CD8-positive, alpha-beta T cell (primary cell): ENCODE measurements at places on chromosomes 3 and 15.

GRCh38 chr15:73295630-73296286 lies 73.0 kb downstream of the HCN4 start:
- no peak for DNase-seq

DNA sequence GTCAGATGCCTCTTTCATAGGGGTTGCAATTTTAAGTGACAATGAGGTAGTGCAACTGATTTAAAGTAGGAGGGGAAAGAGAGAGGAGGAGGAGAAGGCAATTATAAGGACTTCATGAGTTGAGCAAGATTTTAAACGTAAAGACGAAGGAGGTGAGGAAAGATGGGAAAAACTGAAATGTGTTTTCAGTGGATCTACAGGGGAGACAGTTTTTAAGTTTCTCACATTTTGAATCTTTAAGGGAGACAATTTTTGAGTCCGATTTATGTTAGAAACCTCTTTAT lies 68.7 kb upstream of the LIMD1 start:
- DNase-seq, result no peak

GRCh38 chr15:66293419-66294156 lies at the start of gene DIS3L:
TSS of gene DIS3L (plus strand) at chr15:66293568. CDS start at chr15:66293597, 29 bp downstream.
- DNase-seq, result peak; percentile 47

GRCh38 chr3:172219750-172220149 lies 180.4 kb downstream of the FNDC3B start:
- DNase-seq, result no peak

DNA sequence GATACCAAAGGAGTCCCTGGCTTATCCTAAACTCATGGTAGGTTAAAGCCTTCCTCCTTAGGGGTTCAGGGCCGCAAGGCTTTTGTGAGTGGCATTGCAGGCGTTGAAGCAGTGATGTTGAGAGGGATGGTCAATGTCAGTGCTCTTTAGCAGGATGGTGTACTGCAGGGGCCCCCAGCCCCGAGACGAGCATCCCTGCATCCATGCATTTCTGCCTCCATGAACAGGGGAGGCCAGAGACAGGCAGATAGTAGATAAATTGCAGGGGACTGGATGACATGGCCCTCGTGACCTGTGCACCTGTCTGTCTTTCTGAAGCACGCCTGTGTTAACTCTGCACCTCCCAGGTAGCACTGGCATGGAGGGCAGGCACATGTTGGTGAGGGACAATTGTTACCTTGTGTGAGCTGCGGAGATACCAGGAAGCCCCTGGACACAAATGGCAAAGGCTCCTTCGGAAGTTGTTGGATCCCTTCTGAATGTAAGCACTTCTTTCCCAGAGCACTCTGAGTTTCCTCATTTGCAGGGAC lies 133.5 kb downstream of the SNRPN start:
- DNase-seq, result no peak

DNA sequence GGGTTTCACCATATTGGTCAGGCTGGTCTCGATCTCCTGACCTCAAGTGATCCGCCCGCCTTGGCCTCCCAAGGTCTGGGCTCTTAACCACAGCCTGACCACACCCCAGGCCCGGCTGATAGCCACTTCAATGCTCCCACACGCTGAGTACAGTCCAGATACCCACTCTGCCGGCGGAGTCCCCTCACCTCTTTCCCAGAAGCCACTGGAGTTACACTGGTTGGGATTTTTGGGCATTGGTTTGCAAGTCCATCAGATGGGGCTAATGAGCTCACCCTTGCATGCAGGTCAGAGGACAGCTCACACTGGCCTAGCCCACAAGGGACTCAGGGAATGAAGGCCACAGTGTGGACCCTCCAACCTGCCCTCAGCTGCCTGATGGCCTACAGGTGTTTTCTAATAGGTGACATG lies 60.1 kb downstream of the IQSEC1 start:
- no peak for DNase-seq

DNA sequence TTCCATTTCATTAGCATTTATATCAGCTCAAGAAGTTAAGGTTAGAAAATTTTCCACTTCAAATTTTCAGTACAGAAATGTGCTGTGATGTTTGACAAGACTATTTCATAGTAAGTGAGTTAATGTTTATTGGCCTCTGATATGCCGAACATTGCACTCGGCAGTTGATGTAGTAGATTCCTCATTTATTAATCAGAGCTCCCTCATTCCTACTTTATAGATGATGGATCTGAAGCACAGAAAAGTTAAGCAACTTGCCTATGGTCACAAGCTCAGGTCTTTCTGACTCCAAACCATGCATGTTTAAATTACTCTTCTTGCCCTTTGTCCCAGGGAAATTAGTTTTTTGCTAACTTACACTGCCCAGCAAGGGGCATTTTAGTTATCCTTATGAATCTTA lies 92.0 kb downstream of the ATG7 start:
- DNase-seq, result no peak

- DNase-seq, result no peak
Measured at GRCh38 chr3:46472736-46473135, 8.0 kb upstream of the LTF start.

DNA sequence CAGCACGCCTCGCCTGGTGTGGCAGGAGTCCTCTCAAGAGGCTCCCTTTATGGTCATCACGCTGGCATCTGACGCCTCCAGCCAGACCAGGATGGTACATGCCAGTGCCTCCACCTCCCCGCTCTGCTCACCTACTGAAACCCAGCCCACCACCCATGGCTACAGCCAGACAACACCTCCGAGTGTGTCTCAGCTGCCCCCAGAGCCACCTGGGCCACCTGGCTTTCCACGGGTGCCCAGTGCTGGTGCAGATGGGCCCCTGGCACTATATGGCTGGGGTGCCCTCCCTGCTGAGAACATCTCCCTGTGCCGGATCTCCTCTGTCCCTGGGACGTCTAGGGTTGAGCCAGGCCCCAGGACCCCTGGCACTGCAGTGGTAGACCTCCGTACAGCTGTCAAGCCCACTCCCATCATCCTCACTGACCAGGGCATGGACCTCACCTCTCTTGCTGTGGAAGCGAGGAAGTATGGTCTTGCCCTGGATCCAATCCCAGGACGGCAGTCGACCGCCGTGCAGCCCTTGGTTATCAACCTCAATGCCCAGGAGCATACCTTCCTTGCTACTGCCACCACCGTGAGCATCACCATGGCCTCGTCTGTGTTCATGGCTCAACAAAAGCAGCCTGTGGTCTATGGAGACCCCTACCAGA lies 19.9 kb upstream of the APEH start:
- no peak for DNase-seq

GRCh38 chr15:100200287-100200880 lies 141.4 kb downstream of the ADAMTS17 start:
- peak; percentile 47 for DNase-seq

DNA sequence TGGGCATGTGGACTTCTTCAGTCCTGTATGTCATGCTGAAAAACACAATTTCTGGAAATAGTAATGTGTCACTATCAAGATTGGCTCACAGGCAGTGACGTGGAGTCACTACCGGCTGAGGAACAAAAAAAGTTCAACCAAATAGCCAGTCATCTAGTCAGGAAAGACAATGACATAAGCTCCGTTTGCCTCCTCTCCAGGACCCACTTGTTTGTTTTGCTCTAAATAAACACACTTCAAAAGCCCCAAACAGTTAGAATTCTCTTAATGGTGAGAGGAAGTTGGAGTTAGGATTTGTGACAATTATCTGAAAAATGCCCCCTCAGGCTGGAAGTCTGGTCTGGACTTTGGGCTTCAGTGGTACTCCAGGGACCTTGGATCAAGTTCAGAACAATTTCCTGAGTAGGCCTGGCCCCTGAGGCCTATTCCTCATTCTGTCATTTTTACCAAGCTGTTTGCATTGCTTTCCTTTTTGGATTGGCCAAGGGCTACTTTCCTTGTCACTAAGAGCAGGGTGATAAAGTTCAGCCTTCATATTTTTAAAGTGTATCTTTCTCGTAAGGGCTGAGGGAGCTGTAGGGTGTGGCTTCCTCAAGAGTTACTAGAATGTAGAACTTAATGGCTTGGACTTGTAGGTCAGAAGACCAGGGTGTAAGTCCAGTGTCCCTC lies 98.9 kb downstream of the EOMES start:
- no peak for DNase-seq

- no peak for DNase-seq
Measured at GRCh38 chr3:94937980-94938379, 875.1 kb downstream of the NSUN3 start.

DNA sequence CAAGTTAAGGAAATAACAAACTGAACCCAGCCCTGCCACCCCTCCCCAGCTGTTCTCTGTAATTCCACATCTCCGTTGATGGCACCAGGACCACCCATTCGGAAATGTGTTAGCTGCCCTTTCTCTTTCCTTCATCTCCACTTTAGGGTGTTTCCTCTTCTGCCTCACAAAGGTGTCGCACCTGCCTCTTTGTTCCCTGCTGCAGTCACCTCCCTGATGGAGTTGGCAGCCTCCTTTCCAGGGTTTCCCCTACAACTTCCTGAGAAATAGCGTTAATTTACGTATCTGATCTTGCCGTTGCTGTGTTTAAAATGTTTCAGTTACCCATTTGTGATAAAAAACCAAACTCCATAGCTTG lies 57.3 kb downstream of the GPR171 start:
- DNase-seq, result no peak

DNA sequence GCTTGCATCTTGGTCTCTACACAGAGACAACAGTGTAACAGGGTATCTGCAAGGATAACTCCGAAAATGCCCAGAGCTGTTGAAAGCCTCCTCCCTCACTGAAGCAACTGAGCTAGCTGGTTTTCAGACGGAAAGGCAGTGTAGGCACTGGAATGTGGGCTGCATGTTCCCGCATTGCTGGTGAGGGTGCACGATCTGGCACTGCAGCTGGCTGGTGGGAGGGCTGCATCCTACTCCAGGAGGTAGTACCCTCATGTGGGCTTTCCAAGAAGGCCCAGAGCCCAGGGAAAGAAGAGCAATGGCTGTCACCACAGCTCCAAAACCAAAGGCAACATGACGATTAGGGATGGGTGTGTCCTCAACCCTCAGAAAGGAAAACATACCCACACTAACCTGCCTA lies 28.7 kb upstream of the RPS17 start:
- no peak for DNase-seq

- DNase-seq, result no peak
Measured at GRCh38 chr3:189652042-189652441, 20.9 kb downstream of the TP63 start.

DNA sequence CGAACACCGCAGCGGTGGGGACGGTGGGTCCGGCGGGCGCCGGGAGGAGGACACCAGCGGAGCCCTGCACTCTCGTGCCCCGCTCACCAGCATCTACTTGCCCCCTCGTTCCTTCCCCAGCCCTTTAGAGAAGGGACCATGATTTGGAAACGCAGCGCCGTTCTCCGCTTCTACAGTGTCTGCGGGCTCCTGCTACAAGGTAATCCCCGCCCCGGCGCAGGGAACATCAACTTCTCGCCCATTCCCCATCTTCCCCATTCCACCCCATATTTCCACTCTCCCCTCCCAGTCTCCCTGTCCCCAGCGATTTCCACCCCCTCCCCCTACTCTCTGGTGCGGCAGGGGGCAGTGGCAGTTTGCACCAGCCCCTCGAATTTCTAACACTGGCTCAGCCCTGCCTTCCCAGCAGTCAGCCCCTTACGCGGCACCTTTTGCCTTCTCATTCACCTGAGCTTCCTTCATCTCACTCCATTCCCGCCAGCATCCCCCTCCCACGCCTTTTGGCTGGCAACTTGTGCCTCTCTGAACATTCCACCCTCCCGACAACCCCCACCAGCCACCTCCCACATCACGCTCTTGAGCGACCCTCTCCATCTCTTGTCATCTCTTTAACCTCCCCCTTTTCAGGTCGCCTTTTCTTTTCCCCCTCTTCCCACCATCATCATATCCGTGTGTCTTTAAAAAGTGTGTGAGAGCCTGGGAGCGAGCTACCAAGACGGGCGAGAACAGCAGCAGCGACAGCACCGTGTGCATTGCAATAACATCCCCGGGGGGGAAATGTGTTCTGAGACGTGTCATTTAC lies 882 bp downstream of the CADM2 start:
- no peak for DNase-seq

DNA sequence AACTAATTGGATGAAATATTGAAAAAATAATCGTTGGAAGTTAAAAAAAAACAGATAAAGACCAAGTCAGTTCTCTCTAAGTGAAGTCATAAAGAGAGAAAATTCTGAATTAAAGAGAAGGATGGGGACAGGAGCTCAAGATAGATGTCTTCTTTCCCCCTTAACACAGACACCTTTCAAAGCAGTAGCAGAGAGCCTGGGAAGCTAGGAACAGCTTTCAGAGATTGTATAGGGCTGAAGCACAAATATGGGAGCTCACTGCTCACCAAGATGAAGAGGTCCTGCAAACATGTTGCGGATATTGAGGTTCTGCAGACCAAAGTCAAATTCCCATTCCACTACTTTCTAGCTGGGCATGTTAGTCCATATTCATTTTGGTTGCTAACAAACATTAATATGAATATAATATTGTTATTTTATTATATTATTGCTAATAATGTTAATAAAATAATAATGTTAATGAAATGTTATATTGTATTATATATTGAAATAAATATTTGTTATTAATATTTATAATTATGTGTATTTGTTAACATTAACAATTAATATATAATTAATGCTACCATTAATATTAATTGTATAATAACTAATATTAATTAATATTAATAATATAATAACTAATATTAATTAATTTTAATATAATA lies 319.1 kb downstream of the OXSM start:
- no peak for DNase-seq

GRCh38 chr3:178665747-178666146 lies 129.5 kb downstream of the KCNMB2 start:
- DNase-seq, result no peak

GRCh38 chr3:38164643-38164951 lies 740 bp upstream of the OXSR1 start:
- no peak for DNase-seq

DNA sequence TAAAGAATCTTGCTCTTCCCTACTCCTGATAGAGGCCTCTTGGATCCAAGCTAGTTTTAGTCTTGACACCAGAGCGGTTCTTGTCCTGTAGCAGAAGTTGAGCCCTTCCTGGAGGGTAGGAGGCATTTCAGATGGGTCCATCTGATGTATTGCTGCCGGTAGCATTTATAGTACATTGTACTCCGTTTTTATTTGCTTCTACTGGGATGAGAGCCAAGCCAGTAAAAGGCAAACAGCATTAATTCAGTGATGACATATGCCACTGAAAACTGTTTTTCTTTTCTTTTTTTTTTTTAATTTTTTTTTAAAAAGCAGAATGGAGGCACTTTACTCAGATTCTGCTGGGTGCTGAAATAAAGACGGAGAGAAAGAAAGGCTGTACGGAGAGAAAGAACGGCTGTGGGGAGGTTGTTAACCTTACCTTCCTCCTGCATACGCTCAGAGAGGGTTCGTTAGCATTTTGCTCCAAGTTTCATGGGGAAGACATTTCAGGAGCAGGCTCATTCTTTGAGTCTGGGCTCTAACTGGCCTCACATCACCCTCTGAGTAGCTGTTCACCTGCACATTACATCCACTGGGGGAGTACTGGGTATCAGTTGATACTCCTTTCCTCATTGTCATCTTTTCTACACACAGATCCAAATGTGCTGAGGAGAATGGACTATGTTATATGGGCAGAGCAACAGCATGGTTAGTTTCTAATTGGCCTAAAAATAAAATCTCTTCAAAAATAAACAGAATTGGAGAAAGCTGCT lies 161.5 kb downstream of the FEZF2 start:
- DNase-seq, result no peak

- DNase-seq, result no peak
Measured at GRCh38 chr15:89621547-89621946, 33.7 kb downstream of the KIF7 start.

GRCh38 chr3:111723293-111724215 lies 128.4 kb upstream of the ZBED2 start:
- no peak for DNase-seq
